ENCODE measurements at places on chromosomes 1 and 21.

DNA sequence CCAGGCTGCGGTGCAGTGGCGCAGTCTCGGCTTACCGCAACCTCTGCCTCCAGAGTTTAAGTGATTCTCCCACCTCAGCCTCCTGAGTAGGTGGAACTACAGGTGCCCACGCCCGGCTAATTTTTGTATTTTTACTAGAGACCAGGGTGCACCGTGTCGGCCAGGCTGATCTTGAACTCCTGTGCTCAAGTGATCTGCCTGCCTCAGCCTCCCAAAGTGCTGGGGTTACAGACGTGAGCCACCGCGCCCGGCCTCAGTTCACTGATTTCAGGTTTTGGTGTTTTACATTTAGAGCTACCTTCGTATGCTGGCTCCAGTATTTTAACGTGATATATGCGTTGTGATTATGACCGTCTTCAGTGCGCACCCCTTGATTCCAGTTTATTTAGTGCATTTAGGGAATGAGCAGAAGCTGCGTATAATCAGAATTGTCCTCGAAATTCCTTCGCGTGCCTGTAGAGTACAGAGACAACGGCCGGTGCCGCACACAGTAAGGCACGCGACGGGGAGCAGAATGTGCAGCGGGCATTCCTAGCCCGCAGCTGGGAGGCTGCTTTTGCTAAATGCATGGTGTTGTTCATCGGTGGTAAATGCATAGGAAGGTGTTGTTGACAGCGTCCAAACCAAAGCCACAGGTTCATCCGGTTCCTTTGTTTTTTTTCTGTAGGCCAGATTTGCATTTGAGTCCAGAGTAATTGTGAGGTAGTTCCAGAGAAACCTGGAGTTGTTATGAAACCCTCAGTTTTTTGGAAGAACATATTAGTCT is 48.9 kb upstream of the DIP2A start:
- no peak for DNase-seq

DNA sequence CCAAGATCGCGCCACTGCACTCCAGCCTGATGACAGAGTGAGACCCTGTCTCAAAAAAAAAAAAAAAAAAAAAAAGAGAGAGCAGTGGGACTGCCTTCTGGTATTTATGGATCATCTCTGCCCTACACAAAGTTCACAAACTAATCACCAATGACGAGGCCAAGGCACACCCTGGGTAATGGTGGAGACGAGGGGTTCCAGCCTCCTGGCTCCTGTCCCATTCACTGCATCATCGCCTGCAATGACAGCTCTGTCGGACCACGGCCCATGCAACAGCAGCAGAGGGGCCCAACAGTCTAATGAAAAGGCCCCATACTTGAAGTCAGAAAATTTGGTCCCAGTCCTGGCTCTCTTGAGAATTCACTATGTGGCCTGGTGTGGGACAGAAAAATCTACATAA is 2.9 kb upstream of the BTG2 start:
- no peak for DNase-seq

DNA sequence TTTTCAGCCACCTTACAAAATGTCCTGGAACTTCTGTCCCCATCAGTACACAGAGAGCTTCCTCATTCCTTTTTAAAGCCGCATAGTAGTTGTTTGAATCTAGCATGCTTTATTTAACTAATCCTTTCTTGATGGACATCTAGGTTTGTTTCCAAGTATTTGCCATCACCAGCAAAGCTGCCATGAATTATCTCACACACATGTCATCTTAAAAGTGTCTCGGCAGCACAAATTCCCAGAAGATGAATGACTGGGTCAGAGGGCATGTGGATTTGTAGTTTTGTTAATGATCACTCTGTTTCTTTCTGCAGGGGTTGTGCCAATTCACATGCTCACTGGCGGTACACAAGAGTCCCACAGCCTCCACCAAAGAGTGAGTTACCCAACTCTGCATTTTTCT is 68.3 kb downstream of the CLIC6 start:
- no peak for DNase-seq

- DNase-seq: no peak
These were observed 25.2 kb downstream of the PRAMEF20 start for GRCh38 chr1:13435458-13435857.

- DNase-seq: no peak
These were observed at the start of gene HSPB7 for GRCh38 chr1:16017461-16018303. Gene HSPB7 (minus strand): TSS chr1:16018043. CDS start chr1:16017963, 80 bp downstream.

DNA sequence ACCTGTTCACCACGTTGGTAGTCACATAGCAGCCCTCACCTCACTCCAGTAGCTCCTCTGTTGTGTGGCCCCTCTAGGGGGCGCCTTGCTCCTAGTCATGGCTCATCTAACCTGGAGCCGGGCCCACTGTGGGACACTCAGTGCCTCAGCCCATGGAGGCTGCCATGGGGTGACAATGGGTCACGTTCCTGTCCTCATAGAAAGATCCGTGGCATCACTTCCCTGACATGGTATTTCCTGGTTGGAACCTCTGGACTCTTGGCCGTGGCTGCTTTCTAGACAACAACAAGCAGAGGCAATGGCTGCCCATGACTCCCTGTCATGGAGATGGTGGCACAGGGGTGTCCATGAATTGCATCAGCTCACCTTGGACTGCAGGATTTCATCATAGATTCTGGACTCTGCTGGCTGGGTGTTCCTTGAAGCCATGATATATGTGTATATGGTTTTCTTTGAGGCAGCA is 27.5 kb upstream of the SLAMF6 start:
- peak; percentile 40 for DNase-seq

- DNase-seq: no peak
These were observed 421.2 kb downstream of the DPYD start for GRCh38 chr1:97499667-97500066.

GRCh38 chr1:11342621-11343032 is 69.6 kb downstream of the UBIAD1 start:
- no peak for DNase-seq

- no peak for DNase-seq
These were observed 58.5 kb upstream of the ENAH start for GRCh38 chr1:225711236-225711937.

Data from erythroblast (primary cell).